Mucosa of gallbladder (tissue), 1 donor: ENCODE measurements at places on chromosomes 3 and 15.
A peak's percentile ranks its signal among the peaks of the same experiment; 100 is the strongest.

- DNase-seq: no peak
Observed at GRCh38 chr15:60137711-60138396, 133.7 kb downstream of the FOXB1 start.

DNA sequence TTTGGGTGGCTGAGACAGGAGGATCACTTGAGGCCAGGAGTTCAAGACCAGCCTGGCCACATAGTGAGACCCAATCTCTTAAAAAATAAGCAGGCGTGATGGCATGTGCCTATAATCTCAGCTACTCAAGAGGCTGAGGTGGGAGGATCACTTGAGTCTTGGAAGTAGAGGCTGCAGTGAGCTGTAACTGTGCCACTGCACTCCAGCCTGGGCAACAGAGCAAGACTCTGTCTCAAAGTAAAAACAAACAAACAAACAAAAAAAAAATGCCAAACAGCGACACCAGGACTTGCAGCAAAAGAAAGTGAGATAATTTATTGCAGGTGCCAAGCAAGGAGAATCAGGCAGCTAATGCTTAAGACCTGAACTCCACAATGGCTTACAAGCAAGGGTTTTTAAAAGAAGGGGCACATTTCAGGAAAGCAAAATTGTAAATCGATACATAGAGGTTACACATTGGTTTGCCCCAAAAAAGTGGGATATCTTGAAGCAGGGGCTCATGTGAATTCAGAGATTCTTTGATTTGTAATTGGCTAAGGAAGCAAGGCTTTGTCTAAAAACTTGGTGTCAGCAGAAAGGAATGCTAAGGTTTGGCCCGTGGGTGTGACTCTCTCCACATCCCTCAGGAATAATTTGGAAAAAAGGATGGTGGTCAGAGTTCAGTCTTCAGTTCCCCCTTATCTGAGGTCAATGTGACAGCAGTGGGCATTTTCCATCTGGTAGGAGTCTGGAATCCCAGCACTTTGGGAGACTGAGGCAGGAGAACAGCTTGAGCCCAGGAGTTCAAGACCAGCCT, 5.2 kb upstream of the MPI start:
- no peak for DNase-seq

DNA sequence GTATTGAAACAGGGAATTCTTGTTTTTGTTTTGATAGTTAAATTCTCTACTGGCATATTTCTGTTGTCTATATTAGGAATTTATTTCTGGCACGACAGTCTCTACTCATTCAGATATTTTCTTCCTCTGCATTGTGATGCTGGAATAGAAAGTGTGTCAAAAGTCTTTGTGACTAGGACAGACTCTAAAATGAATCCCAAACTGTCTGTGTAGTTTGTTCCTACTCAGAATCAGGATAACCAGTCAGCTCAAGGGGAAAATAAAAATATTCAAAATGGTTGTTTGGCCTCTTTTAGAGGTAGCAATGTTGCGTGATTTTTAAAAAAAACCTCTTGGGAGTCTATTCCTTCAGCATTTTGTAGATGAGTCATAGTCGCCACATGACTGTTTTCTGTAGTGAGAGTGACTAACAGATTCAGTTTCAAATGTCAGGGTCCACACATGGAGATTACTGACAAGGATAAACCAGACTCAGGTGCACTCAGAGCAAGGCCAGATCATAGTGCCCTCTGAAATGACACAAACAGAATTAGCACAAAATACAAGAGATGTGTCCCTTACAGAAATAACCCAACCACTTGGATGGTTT, 13.1 kb downstream of the SLC7A14 start:
- DNase-seq: no peak

DNA sequence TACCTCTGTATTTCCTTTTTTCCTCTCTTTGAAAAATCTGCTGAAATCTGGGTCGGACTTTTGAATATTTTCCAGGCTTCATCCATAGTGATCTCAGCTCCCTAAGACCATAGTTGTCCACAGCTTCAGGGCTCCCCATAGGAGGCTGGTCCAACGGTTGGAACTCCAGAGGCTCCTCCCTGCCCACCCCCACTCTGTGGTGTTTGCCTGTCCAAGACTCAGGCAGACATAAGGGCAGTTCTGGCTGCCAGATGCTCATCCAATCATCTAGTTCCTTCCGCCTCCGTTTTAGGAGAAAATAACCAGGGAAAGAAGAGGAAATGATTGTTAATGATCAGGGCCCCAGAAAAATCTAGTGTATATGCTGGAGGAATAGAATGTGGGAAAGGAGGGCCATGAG, 27.9 kb upstream of the PRTG start:
- DNase-seq: no peak

GRCh38 chr3:21888656-21889055, 137.6 kb upstream of the ZNF385D start:
- no peak for DNase-seq

GRCh38 chr3:52498137-52499054, 3.3 kb downstream of the STAB1 start:
- DNase-seq: peak; percentile 47

- no peak for DNase-seq
Observed at GRCh38 chr3:112670824-112671223, 29.9 kb upstream of the CCDC80 start.

GRCh38 chr15:100919481-100920405, 586 bp downstream of the LRRK1 start:
- DNase-seq: no peak

DNA sequence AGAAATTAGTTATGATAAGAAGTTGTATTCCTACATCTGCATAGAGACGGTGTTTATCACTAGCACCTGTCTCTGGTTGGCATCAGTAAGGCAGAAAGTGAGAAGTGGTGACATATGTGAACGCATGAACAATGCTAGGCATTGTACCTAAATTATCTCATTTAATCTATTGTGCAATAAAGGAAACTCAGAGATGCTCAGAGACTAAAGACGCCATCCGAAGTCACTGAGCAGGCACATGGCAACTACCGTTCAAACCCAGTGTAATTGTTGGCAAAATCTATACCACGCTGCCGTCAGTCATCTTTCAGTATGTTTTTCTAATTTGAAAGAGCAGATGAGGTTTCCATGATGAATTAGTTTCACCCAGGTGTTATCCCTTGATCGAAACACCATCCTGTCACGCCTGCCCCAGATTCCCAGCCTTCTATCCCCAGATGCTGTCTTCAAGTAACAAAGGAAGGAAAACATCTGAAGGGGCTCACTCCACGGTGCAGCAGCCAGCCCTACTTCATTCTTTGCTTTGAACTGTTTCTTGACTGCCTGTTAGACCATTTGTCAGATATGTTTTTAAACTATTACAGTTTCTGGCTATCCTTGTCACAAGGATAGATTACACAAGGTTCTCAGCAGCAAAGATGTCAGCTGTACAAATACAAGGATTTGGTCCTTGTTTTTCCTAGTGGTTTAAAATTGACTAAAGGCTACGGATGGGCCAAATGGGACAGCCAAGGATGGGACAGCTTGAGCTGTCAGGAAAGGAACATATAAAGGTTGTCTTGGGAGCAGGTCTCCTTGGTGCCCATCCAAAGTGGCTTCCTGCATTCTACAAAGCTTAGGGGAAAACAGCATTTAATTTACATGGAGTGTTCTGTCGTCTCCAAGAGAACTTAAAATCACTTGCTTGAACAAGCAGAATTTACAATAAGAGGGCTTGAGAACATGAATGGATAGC, 99.1 kb downstream of the TMEM108 start:
- no peak for DNase-seq

GRCh38 chr15:75455982-75456531, 4.6 kb upstream of the SIN3A start:
- peak; percentile 40 for DNase-seq

- no peak for DNase-seq
Observed at GRCh38 chr15:47778263-47778770, 61.0 kb downstream of the SEMA6D start.

GRCh38 chr15:62164014-62164395, 1.1 kb downstream of the C2CD4B start:
- no peak for DNase-seq

- no peak for DNase-seq
Observed at GRCh38 chr3:72158639-72159326, 373.8 kb upstream of the PROK2 start.

DNA sequence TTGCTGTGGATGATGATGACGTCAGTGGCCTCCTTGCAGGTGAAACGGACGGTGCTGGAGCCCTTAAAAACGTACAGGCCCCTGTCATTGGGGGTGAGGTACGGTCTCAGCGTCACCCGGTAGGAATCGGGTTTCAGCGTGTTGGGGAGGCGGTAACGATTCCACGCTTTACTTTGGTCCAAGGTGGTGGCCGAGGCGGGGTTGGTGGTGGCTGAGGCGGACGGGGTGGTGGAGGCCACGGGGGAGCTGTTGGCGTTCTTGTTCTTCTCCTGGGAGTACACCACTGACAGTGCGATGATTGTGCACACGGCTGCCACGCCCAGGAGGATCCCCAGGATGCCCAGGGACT, 8.5 kb downstream of the ANPEP start:
- no peak for DNase-seq

DNA sequence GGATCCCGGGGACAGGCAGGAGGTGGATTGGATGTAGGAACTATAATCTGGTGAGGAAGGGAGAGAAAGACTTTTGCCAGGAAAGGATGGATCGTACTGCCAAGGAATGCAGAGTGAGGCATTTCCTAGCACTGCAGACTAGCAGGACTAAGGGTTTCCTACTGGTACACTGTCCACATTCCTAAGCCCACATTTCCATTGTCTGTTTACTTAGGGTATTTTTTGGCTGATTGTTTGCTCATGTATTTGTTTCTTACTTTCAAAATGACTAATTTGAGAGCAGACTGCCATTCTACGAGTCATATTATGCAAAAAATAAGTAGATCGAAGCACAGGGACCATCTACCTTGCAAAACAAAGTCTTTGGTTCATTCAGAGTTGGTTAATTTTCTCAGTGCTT, 1029.5 kb upstream of the NR2F2 start:
- no peak for DNase-seq

GRCh38 chr3:185317674-185318073, 45.3 kb upstream of the MAP3K13 start:
- DNase-seq: no peak
